ENCODE measurements at places on chromosomes 11 and 22.

DNA sequence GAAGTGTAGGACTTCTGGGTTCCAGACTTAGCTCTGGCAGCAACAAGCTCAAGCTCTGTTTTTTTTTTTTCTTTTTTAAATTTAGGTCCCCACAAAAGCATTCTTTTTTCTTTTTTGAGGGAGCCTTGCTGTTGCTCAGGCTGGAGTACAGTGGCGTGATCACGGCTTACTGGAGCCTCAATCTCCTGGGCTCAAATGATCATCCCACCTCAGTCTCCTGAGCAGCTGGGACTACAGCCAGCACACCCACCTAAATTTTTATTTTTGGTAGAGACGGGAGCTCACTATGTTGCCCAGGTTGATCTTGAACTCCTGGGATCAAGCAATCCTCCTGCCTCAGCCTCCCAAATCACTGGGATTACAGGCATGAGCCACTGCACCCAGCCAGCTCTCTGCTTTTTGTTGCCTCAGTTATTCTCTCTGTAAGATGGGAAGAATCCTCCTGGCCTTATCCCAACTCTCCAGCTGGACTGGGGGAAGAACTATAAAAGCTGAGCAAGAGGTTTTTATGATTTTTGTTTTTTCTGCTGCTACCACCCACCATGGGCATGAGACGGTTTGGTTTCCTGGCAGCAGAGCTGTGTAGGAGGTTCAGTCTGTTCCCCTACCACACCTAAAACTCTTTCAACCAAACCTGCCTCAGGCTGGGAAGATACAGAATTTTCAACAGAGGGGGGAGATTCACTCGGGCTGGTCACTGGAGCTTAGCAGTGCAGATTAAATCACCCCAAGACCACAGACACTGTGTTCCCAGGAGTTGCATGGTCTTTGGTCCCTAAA lies 11.6 kb upstream of the MTFP1 start:
- DNase-seq: no peak

DNA sequence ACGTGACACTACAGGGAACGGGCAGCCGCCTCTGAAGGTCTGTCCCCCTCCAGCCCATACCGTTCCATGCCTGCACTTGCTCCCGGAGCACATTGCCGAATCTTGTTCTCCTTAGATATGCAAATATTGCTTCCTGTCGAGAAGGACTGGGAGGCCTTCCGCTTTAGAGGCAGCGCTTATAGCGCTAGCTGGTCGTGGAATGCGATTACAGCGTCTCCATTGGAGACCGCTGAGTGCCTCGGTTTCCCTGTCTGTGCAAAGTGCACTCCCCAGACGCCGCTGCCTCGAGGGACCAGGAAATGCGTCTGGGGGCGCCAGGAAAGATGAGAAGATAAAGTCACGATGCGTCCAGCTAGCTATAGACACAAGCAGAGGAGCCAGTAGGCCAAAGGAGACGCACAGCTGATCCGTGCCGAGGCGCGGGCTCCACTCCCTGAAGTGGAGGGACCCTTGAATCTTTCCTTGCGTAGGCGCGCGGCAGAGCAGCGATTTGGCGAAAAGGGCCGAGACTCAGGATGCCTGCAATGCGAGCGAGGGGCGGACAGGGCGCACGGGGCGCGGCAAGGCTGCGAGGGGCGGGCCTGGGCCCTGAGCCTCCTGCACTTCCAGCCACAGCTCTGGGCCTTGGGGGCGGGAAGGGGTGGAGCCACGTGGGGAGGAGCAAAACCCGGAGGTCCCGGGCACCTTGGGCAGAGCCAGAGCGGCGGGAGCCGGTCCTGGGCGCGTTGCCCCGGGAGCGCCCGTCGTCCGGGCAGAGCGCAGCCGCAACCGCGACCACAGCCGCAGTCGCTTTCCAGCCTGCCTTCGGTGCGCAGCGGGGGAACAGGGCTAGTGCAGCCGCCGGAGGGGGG lies at the start of gene RASSF10:
Gene RASSF10 (plus strand): TSS at position 692 of the 851 bp plus-strand sequence. CDS start 261 bp downstream, outside the sequence.
- DNase-seq: no peak

- no peak for DNase-seq
These were observed 80.7 kb downstream of the NAV2 start for GRCh38 chr11:19793326-19793725.

GRCh38 chr22:36423461-36424404 lies 36.0 kb upstream of the MYH9 start:
- DNase-seq: no peak

DNA sequence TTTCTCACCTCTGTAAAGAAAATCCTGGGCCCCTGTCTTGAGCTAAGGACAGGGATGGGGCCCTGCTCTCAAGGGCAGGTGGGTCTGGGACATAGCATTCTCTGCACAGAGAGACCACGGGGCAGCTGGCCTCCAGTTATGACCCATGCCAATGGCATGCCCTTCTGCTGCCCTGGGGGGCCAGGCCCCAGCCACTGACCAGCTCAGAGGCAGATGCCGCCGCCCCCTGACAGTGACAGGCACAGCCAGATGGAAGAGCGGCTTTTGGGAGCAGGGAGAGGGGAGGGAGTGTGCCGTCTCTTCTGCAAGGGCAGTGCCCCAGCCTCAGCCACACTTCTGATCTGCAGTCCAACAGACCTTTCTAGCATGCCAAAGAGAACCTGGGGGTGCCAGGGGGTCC lies 114.8 kb upstream of the NAV2 start:
- no peak for DNase-seq

- no peak for DNase-seq
These were observed 301.8 kb downstream of the AASDHPPT start for GRCh38 chr11:106379265-106379664.

DNA sequence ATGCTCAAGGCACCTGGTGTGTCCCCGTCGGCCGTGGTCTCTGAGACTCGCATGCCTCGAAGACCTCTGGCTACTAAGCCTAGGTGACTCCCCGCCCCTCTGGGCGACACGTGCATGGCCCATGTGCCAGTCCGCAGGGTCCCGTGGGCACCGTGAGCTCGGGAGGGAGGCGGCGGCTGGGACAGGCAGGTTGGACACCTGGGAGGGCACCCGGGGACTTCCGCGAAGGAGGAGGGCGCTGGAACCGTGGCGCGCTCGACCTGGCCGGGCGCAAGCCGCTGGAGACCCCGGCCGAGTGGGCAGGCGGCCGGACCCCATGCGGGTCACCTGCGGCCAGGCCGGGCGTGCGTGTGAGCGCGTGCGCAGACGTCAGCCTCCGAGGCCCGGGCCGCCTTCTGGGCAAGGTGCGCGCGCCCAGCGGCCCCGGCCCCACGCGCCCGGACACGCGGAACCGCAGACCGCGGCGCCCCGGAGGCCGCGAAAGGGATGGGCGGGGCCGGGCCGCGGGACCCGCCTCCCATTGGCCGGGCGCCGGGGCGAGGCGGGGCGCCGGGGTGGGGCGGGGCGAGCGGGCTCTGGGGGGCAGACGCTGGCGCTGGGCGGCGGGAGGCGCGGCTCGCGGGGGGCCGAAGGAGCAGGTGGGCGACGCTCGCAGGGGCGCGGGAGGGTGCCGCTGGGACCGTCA lies 579 bp upstream of the RASD2 start:
- DNase-seq: peak; percentile 50

GRCh38 chr11:115256397-115257197 lies 247.6 kb downstream of the CADM1 start:
- DNase-seq: no peak

- no peak for DNase-seq
These were observed 2.8 kb upstream of the NARS2 start for GRCh38 chr11:78577495-78577894.

- no peak for DNase-seq
These were observed 97.1 kb downstream of the RPL27A start for GRCh38 chr11:8779732-8780131.

GRCh38 chr11:112751329-112751728 lies 209.9 kb upstream of the NCAM1 start:
- DNase-seq: no peak

DNA sequence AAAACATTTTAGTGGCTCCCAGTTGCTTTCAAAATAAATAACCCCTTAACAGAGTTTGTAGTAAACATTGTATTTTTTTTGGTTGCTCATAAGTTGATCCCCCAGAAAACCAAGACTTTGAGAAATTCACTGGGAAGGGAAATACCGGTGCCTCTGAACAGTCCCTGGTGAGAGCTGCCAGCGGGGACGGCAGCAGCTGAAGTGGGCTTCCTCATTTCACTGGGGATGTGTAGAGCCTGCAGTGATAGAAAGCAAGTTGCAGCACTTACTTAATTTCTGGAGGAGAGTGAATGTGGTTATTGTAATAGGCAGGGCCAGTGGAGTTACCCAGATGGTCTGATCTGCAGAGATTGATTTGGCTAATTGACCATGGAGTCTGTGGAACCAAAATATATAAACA lies 18.6 kb upstream of the MCHR1 start:
- DNase-seq: no peak

DNA sequence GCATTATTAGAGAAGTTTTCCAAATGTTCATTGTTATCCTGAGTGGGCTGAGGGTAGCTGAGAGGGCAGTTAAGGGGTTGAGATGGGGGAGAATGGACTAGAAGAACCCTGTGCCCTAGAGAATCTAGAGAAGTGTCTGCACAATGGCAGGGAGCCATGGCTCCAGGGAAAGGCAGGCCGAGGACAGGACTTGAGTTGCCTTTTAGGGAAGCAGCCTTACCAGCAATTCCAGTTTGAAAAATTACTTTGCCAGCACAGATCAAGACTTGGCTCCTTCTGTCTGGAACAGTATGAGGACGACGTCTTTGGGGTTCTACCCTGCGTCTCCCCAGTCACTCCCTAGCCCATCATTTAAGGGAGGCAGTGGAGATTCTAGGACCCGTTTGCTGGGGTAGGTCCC lies 25.7 kb upstream of the MICAL3 start:
- DNase-seq: no peak

GRCh38 chr11:61378713-61379313 lies 13.6 kb upstream of the TMEM216 start:
- DNase-seq: no peak

DNA sequence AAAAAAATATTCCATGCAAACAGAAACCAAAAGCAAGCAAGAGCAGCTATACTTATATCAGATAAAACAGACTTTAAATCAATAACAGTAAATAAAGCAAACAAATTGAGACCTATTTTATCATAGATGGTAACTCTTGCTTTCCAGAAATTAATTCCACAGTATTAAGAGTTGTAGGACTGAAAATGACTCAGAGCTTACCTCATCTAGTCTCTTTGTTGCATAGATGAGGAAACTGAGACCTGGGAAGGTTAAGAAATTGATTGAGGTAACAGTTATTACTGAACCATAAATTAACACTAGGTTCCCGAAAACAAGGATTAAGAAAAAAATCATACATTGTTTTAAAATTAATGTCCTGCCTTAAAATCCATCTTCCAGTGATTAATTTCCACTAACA lies 123.8 kb downstream of the PLEKHA7 start:
- no peak for DNase-seq

DNA sequence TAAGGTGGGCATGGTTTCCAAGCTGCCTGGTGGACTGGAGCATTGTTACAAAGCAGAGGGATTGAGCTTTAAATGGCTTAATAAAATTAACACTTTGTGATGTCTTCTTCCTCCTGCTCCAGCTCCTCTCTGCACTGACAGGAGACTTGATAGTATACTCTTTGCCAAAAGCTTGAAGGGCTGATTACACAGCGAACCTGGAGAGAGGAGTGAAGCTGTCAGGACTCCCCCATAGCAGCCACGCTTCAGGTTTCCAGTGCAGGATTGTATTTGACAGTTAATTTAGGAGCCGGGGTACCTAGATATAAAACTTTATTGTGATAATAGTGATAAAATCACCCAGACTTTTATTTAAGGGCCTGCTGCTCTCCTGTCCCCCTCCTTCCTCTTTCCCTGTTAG lies 50.0 kb downstream of the TRIM44 start:
- DNase-seq: no peak

GRCh38 chr11:48003926-48004325 lies 23.6 kb downstream of the PTPRJ start:
- DNase-seq: no peak

GRCh38 chr11:69374946-69375310 lies 81.0 kb downstream of the MYEOV start:
- DNase-seq: no peak

GRCh38 chr22:29475550-29475949 lies 4.5 kb upstream of the NEFH start:
- DNase-seq: no peak

- no peak for DNase-seq
These were observed 6.7 kb downstream of the OR5AN1 start for GRCh38 chr11:59365232-59366018.

DNA sequence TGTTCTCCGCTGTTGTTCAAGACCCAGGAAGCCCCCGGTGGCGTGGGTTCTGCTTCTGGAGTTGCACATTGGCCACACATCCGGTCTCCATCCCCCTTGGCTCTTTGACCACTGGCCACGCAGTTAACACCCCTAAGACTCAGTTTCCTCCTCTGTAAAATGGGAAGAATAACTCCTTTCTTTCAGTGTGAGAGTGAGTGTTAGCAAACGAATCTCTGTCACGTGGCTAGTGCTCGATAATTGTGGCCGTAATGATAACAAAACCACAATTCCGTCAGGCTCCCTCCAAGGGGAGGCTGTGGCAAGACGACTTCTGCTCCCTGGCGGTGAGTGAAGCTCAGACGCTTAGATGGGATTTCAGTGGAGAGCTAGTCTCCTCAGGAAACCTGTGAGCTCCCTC lies 315.2 kb upstream of the B3GAT1 start:
- DNase-seq: no peak

- no peak for DNase-seq
These were observed 69.5 kb upstream of the GNAZ start for GRCh38 chr22:23000657-23001347.

DNA sequence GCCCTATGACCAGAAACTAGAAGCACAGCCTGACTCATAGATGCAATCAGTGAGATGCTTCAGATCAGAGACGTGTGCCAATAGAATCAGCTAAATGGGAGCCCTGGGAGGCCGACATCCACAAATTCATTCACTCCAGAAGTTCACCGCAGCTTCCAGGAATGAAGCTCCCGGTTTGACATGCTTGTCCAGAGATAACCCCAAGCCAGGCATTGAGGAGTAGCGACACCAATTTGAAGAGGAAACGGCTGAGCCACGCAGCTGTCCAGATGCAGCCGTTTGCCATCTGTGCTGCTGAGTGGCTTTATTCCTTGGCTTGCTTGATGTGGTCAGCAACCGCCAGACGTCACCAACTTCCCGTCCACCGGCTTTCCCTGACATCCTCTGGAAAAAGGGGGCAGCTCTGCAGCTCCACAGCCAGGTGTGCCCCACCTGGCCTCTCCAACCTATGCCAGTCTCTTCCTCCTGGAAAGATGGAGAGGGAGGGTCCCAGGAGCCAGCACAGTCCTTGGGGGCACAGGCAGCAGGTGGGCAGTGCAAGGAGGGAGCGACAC lies 123.9 kb upstream of the OPCML start:
- DNase-seq: no peak

DNA sequence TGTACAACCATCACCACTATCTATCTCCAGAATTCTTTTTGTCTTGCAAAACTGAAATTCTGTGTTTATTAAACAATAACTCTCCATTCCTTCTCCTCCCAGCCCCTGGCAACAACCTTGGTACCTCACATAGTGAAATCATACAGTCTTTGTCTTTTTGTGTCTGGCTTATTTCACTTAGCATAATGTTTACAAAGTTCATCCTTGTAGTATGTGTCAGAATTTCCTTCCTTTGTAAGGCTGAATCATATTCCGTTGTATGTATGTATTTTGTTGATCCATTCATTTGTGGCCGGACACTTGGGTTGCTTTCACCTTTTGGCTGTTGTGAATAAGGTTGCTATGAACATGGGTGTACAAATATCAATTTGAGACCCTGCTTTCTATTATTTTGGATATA lies 243.7 kb upstream of the TBCEL start:
- DNase-seq: no peak
